NK-92 treated with Interleukin-12 subunit alpha and Interleukin-12 subunit beta, amount 100 ng/mL, for 24 hours (cell line): ENCODE measurements at places on chromosomes 2 and 18.
A peak's percentile ranks its signal among the peaks of the same experiment; 100 is the strongest.

- DNase-seq = no peak
These were observed 381.1 kb downstream of the HRH4 start for GRCh38 chr18:24841536-24841935.

- no peak for DNase-seq
These were observed 127.9 kb downstream of the ZNF532 start for GRCh38 chr18:58992301-58993231.

GRCh38 chr2:118098307-118099030 is 10.2 kb downstream of the INSIG2 start:
- no peak for DNase-seq

DNA sequence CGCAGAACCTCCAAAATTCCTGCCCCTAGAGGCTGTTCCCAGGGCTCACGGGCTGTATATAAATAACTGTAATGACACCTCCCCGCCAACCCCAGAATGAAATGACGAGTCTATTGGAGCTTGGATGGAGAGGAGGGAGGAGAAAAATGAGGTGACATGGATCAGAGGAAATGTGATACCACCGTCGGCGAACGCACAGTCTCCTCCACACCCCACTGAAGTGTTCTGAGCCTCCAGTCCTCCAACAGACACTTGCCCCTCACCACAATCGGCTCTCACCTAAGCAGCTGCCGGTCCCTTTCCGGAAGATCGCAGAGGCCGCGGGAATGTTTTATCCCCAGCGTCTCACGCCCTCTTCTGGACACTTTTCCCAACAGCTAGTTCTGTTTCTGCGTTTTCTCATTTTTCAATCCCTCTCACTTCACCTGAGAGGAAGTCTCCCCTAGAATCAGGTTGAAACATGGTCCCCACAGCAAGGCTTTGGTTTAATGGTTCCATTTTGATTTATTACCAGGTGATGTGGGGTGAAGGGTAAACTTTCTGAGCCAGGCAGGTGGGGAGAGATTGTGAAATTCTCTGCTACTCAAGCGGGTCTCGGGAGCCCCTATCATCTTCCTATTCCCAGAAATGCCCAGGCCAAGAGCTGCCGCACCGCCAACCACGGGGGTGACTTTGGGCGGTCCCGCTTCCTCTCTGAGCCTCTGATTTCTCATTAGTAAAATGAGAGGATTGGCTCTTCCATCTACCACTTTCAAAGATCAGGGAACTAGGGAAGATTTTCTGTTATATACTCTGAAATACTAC is 9.1 kb upstream of the MYO5B start:
- DNase-seq = no peak

DNA sequence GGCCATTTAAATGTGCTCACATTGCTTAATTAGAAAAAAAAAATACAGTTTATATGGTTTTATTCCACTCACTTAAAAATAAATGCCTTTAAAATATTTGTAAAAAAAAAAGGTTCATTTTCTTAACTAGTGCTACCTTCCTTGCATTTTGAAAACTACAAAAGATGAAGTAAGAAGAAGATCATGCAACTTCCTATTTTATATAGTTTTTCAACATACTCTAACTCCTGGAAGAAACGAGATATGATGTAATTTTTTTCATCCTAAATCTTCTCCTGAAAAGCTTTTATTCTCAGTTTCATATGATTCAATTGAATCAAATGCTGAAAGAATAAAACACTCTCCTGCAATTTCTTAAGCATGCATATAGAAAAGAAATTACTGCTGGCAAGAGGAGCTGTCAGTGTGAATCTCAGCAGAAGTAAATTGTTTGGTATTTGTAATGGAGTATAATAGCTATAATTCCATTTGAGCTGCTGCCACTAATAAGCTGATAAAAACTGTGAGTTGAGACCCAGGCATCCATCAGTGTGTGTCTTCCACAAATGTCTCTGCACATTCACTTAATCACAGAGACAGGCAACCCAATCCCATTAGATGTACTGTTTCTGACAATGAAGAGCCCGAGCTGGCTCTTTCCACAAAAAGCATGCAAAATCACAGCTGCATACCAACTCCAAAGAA is 3.7 kb downstream of the FTCDNL1 start:
- DNase-seq = no peak

DNA sequence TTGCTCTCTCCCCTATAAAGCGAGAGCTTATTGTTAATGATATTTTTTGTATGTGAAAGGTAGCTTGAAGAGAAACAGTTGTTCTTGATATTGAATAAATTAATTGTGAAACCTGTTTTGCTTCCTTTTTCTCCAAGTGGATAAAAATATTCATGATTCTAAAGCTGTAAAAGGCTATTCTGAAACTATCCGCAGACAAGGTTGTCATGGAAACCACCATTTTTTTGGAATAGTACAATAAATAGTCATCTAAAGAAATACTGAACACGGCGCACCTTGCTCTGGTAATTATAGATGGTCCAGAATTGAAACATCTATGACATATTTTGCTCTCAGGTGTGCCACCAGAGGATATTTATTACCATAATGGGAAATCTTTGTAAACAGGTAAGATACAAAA is 1103.0 kb upstream of the SLC39A10 start:
- no peak for DNase-seq

- DNase-seq = no peak
These were observed 227.4 kb downstream of the PID1 start for GRCh38 chr2:229043681-229044080.

- DNase-seq = no peak
These were observed 36.4 kb downstream of the RAMP1 start for GRCh38 chr2:237895544-237896506.

- no peak for DNase-seq
These were observed 614.5 kb downstream of the IRS1 start for GRCh38 chr2:226184940-226185615.

DNA sequence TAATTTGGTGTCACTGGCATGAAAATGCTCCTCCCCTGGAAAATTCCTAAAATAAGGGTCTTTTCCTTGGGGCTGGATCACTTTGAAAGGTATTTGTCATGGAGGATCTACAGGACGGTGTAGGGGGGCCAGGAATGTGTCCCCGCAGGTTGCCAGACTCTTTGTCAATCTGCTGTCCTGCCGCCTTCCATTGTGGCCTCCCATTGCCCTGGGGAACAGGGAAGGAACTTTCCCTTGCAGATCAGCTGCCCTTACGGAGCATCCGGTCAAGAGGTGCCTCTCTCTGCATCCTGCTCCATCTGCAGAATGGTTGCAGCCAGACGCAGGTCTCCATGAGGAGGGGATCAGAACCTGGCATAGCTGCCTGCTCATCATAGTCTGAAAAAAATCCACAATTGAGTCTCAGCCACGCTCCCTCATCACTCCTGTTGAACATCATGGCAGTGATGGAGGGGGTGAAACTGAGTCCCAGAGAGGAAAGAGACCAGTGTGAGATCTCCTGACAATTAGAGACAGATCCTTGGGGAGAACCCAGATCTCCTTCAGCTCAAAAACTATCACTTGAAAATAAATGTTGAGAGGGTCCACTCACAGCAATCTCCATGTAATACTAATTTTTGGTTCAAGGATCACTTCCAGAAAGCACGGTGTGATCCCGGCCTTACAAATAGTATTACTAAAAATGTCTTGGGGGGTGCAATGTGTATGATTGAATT is 244.8 kb downstream of the MYCN start:
- DNase-seq = no peak

DNA sequence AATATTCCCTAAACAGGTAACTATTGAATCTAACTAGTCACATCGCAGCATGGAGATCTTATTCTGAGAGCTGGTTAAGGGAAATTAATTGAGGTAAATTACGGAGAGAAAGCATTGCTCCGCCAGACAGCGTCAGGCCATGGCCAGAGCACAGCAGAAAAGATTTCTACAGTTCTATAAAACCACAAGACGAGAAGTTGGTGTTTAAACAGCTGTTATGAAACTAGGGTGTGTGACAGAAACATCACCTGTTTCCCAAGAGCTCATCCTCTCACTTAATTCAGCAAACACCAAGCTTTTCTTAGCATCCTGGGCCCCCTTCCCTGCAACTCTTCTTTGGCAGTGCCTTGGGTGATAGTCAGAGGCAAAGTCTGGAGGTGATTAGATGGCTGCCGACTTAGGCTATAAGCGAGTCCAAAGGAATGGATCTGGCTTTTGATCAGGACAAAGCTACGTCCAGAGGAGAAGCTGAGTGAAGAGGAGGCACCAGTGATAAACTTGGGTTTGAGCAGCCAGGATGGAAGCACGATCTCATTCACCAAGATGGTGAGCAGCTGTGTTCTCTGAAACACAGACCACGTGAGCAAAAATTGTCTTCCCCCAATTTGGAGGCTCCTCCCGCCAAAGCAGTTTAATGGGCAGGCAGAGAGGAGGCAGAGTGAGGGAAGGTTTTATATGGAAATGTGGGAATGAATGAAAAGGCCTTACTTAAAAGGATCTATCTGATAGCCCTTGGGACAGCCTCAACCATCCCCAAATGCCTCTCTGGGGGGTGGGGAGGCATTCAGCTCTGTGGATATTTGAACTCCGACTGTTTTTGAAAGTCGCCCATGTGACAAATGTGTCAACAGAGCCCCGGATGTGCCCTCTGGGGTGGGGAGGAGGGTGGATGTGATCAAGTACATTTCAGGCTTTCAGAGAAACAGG is 57.8 kb downstream of the PKDCC start:
- DNase-seq = peak; percentile 76

DNA sequence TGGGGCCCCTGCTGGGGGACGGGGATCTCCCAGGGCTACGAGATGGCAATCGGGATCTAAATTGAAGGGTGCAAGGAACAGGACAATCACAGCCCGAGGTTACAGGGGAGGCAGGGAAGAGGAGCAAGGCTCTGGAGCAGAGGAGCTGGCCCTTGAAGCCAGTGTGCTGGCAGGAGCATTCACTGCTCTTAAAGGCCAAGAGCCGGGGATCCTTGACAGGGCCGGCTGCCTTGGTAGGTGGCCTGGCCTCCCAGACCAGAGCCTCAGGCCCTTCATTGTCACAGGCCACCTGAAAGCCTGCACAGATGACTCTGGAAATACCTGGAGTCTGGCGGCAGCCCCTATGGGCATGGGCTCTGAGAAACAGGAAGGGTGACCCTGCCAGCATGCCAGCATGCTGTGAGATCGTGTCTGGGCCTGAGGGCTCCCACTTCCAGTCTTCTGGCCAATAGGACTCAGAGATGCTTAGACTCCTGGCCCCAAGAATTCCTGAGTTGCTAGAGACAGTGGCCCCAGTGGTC is 38.7 kb downstream of the PDIA6 start:
- no peak for DNase-seq

DNA sequence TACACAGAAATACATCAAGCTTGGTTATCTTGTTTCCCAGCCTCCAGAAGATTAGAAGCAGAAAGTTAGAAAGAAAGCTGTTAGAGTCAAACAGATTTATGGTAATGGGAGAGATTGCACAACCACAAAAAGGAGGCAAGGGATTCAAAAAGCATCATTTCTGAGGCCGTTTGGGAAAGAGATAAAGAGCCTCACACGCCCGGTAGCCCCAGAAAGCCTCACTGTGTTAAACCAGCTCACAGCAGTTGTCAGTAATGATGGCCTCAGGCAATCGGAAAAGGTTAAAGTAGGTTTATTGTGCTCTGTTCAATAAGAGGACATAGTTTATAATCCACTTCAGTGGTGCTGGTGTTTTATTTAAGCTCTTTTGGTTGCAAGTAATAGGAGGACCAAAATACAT is 111.3 kb downstream of the DCC start:
- no peak for DNase-seq

- no peak for DNase-seq
These were observed 269.2 kb upstream of the HDAC4 start for GRCh38 chr2:239669899-239670460.

GRCh38 chr2:166256896-166257295 is 118.8 kb downstream of the SCN9A start:
- DNase-seq = no peak

DNA sequence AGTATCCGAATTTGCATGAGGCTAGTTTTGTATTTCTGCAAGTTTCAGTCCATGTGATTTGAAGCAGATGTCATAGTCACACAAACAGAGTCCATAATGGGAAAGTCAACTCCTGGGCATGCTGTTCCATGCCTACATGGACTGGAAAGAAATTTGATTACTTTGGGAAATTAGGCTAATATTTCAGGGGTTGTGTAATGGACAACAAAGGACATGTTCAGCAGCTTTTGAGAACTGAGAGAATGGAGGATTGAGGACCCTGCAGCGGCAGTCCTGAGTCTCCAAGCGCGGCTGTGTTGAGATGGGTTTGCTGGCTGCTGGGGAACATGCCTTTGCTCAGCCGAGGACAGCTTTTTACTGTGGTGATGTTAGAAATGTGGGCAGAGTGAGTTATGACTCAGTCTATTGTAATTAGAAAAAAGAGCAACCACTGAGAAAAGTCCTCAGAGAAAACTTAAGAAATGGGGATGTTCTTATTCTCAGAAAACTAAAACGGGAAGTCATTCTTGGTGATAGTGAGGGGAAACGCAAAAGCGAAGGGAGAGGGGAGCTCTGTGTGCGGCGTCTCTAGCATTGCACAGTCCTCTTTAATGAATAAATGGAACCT is 149.2 kb downstream of the FAM210A start:
- DNase-seq = no peak

DNA sequence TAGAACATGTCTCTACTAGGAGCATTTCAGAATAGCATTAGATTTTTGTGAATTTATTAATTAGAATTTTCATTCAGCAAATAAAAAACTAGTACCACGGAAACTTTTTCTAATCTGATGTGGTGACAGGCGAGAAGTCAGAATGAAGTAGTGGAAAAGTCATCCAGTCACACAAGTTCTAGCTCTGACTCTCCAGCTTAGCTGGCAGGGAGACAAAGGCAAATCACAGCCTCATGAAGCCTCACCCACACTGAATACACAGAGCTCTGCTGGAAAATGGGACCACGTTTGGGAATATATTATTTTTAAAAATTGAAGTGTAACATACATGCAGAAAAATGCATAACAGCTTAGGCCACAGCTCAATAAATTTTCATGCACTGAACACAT is 86.1 kb downstream of the L3MBTL4 start:
- DNase-seq = no peak

DNA sequence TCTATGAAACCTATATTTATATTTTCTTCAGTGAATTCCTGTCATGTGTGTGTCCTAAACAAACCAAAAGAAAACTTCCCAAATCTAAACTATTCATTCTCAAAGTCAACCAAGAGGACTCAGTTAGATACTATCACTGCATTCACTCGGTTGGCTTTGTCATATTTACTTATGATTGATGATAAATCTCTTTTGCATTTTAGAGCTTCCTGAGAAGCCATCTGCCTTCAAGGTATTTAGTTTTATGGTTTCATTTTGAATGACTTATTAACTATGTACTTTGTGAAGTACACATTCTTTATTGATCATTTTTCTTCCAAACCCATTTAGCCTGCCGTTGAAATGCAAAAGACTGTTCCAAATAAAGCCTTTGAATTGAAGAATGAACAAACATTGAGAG is 36.2 kb downstream of the ANKRD30B start:
- DNase-seq = no peak

DNA sequence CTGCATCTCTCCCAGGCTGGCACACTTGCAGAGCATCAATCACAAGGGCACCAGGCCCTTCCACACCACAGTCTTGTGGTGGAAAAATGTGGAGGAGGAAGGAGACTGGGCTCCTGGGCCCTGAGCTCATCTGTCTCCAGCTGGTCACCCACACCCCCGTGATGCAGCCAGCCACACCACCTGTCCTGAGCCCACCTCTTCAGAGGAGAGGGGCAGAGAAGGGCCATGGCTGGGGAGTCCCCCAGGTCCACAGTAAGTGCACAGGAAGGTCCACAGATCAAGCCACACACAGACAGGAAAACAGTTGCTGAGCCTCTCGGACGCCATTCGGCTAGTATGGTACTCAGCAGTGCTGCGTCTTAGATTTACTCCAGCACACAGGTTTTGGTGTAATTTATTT is 203.5 kb upstream of the SALL3 start:
- DNase-seq = no peak
